ENCODE measurements at places on chromosomes 2 and 18.

- DNase-seq: no peak
Observed at GRCh38 chr18:21073180-21073579, 38.4 kb downstream of the ROCK1 start.

DNA sequence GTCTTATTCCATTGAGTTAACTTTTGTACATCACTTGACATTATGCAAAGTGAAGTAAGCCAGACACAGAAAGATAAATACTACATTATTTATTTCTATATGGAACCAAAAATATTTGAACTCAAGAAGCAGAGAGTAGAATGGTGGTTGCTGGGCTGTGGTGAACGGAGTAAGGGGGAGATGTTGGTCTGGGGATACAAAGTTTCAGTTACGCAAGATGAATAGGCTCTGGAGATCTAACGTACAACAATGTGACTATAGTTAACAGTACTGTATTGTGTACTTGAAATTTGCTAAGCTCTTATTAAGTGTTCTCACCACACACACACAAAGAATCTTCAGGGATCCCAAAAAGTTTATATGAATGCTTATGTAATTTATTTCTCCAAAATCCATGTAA, 124.8 kb upstream of the VWC2L start:
- no peak for DNase-seq

GRCh38 chr2:14543284-14543683, 89.2 kb upstream of the LRATD1 start:
- no peak for DNase-seq

GRCh38 chr2:35822716-35823115, 532.9 kb upstream of the CRIM1 start:
- DNase-seq: no peak

DNA sequence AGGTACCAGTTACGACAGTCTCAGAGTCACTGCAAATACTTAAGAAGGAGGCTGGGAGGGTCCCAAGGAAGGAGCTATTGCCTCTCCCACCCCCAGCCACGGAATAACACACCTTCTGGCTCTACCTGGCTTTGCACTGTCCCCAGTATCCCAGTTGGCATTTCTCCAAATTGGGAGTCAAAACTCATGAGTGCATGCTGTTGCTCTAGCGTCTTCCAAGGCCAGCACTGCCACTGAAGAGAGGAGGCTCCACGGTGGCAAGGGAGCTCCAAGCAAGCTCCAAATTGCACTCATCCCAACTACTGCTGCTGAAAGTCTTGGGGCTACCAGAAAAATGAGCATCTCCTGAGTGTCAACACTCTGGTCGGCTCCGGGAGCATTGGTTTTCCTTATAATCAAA, 1.6 kb downstream of the SCTR start:
- no peak for DNase-seq

GRCh38 chr2:240293557-240294461, 141.7 kb upstream of the GPC1 start:
- DNase-seq: no peak

GRCh38 chr18:30988440-30988839, 54.1 kb downstream of the DSC3 start:
- DNase-seq: no peak

- peak; percentile 45 for DNase-seq
Observed at GRCh38 chr2:239819974-239820555, 205.1 kb downstream of the NDUFA10 start.

DNA sequence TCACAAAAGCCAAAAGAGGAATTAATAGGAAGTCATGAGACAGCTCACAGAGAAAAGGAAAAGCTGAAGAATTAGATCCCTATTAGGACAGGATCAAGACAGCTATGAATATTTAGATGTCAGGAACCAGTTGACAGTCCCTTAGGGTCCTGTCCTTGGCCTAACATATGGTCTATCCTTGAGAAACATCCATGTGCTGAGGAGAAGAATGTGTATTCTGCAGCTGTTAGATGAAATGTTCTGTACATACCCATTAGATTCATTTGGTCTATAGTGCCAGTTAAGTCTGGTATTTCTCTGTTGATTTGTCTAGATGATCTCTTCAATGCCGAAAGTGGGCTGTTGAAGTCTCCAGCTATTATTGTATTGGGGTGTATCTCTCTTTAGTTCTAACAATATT, 37.6 kb upstream of the SLC40A1 start:
- no peak for DNase-seq

GRCh38 chr2:174775571-174775980, 11.3 kb upstream of the CHRNA1 start:
- no peak for DNase-seq

GRCh38 chr2:143698352-143698751, 569.1 kb downstream of the ARHGAP15 start:
- DNase-seq: no peak

GRCh38 chr2:15890936-15891905, 49.1 kb upstream of the MYCN start:
- DNase-seq: no peak

DNA sequence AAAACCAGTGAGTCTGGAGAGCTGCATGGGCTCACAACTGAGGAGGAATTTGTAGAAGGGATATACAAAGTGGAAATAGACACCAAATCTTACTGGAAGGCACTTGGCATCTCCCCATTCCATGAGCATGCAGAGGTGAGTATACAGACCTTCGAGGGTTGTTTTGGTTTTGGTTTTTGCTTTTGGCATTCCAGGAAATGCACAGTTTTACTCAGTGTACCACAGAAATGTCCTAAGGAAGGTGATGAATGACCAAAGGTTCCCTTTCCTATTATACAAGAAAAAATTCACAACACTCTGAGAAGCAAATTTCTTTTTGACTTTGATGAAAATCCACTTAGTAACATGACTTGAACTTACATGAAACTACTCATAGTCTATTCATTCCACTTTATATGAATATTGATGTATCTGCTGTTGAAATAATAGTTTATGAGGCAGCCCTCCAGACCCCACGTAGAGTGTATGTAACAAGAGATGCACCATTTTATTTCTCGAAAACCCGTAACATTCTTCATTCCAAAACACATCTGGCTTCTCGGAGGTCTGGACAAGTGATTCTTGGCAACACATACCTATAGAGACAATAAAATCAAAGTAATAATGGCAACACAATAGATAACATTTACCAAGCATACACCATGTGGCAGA, 3.6 kb downstream of the TTR start:
- DNase-seq: no peak

DNA sequence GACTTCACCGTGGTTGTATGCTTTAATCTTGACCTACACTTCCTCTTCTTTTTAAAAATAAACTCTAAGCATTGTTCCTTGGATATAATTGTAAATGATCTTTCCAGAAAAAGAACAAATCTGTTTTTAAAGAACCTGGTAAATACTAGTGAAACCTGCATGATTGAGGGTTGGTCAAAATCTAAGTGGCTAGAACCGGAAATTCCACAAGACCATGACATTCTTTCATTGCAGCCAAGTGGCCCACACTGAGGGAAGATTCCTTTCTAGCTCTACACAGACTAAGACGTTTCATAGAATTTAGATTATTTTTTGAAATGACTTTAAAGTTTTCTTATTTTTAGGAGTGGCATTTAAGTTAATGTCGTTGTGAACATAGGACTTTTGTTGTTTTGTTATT, 356.7 kb downstream of the NYAP2 start:
- DNase-seq: no peak

GRCh38 chr2:42809131-42809818, 16.9 kb upstream of the HAAO start:
- no peak for DNase-seq

DNA sequence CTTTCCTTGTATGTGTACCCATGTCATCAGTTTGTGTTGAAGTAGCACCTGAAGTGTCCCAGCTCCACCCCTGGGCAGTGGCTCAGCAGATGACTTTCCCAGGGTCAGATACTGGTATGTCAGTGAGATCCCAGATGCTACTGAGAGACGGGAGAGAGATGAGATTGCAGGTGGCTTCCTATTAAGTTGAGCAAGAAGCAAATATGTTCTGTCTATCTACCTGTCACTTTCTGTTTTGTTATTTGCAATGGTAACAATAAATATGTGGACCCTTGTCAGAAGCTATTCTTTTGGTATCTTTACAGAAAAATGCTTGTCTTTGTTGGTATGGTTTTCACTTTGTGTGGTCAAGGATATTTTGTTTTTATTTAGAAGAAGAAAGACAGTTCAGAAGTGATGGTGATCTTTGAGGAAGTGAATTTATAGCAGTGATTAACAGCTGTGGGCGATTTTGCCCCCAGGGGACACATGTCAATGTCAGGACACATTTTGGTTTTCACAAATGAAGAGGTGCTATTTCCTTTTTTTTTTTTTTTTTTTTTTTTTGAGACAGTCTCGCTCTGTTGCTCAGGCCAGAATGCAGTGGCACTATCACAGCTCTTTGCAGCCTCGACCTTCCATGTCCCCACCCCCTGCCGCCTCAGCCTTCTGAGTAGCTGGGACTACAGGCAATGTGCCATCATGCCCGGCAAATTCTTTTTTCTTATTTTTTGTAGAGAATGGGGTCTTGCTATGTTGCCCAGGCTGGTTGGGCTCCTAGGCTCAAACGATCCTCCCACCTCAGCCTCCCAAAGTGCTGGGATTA, 21.4 kb downstream of the MGAT5 start:
- DNase-seq: no peak

DNA sequence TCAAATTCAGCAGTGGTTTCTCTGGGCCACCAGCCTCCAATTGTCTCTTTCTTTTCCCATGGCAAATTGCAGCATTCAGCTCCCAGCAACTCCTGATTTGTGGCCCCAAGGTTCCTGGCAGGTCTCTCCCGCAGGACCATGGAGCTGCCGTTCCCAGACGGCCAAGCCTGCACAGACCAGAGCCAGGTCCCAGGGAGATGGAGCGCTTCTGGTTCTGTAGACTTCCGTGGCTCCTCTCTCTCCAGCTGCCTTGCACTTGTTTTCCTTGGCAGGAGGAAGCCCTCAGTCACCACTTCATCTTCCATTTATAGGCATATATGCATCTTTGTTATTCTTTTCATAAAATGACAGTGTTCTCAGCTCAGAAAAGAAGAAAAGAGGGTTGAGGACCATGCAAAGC, 21.7 kb downstream of the TNP1 start:
- no peak for DNase-seq

GRCh38 chr2:163703386-163703785, 32.4 kb downstream of the FIGN start:
- no peak for DNase-seq

- no peak for DNase-seq
Observed at GRCh38 chr18:36624451-36625167, 204.2 kb downstream of the TPGS2 start.

DNA sequence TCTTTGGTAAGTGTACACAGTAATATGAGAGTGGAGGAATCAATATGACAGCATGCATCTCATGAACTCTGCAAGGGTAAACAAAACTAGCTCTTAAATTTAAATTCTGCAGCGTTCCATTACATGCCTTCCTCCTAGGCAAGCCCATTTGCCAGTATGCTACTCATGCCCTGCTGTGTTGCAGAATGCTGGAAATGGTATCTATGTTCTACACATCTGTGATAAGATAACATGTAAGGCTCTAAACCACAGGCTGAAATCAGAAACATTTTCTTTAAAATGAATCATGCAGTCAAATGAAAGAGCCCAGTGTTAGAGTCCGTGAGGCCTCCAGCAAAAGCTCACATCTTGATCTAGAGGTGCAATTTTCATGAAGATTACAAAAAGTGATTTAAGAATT, 112.8 kb upstream of the FN1 start:
- DNase-seq: no peak

DNA sequence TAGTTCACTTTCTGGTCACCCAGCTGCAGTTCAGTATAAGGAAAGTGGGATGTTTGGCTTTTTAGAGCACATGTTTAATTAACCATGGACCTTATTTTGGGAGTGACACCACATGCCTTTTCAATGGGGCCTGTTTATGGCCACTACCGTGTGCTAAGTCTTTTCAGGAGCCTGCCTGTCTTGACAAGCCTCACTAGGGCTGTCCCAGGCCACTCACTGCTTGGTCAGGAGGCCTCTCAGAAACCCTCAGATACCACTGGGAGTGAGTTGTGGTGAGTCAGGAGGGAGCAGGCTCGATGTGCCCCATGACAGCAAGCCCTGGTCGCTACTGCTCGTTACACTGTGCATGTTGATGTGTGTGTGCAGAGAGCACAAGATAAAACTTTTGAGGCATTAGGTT, 123.0 kb downstream of the MAP4K4 start:
- DNase-seq: no peak

DNA sequence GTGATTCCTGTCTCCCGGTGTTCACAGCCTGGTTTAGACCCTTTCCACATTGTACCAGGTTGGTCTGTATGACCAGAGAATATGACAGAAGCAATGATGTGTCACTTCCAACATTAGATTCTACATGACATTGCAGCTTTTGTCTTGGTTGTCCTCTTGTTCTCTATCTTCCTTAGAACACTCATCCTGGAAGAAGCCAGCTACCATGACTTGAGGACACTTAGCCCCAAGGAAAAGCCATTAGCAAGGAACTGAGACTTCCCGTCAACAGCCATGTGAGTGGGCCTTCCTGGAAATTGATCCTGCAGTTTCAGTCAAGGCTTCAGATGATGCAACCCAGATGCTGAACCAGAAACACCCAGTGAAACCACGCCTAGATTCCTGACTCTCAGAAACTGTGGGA, 143.3 kb downstream of the MREG start:
- peak; percentile 41 for DNase-seq

DNA sequence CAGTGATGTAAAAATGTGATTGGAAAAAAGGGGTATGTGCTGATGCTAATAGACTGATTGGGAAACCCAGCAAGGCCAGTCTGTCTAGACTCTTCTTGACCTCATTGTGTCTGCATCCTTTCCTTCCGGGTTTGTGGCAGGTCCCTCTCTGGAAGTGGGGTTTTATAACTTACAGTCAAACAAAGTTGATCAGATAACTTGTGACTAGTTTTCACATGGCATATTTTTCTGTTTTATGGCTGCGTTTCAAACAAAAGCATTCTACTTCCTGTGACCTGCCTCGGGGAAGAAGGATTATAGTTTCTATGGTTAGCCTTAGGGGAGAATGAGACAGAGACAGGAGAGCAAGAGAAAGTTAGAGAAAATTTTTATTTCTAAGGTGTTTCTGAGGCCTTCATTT, 188.7 kb upstream of the HNMT start:
- DNase-seq: no peak

DNA sequence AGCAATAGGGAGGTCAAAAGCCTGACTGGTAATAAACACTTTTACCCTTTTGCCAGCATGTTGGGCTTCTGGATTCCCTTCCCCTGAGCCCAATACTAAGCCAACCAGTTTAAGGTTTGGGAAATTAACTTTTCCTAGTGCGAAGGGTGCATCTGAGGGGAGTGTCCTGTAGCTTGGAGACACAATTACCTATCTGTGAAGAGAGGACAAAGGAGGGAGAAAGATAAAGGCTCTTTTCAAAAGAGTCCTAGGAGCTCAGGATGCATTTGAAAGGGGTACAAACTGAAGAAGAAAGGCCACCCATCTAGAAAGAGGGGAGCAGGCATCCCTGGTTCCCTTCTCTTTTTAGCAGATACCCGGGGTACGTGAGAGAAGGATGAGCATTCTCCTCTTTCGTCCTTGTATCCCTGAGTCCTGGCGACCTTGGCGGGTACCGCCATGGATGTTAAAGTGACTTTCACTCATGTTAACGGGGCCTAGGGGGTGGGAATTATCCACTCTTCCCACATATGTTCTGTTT, 25.1 kb downstream of the C18orf54 start:
- no peak for DNase-seq

GRCh38 chr2:216862628-216863398, 2.9 kb upstream of the TNP1 start:
- no peak for DNase-seq

All from inflammatory macrophage treated with lipopolysaccharide for 1 hour (primary cell).